ENCODE measurements at places on chromosomes 5 and 9. TPM values are rescaled to one million over a fixed set of nuclear protein-coding genes. Genes with fewer than 3 reads are reported as not detected.

The CSF2 gene
- 1.3 TPM for total RNA-seq

The ACTBL2 gene
- under 0.01 TPM for total RNA-seq

The SMIM33 gene
- total RNA-seq, result not detected

The BHMT2 gene
- 1.3 TPM for total RNA-seq

The TRIM41 gene
- 11.2 TPM for total RNA-seq

The INSL6 gene
- not detected for total RNA-seq

The PLPP1 gene
- total RNA-seq, result 156 TPM

The NAA35 gene
- 13.0 TPM for total RNA-seq

The BRD3 gene
- 19.4 TPM for total RNA-seq
